ENCODE measurements at places on chromosomes 6 and 20.

GRCh38 chr6:139710556-139710955 is 336.1 kb upstream of the CITED2 start:
- no peak for DNase-seq

- DNase-seq, result no peak
These were observed 10.1 kb upstream of the PRL start for GRCh38 chr6:22306741-22307466.

DNA sequence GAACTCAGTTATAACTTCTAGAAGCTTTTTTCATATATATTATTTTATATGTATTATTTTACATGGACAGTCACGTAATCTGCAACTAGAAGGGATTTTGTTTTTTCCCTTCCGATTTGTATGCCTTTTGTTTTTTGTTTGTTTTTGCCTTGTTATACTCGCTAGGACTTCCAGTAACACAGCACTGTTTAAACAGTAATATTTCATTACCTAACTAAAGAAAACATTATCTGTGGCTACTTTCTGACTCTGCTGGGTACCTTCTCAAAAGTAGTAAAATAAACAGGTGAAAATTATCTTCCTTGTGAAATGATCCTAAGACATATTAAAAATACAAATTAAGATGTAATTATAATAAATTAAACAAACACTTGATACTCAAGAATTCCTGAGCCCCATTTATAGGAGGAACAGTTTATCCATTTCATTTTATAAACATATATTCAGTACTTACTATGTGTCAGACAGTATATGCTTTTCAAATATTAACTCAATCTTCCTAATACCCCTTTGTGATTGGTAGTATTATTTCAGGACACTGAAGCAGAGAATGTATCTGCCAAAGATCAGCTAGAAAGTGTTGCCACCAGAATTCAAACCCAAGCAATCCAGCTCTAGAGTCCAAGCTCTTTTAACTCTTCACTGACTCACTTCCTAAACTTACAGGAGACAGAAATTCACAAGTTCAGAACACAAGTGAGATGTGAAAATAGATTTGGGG is 65.3 kb downstream of the MAP3K5 start:
- no peak for DNase-seq

DNA sequence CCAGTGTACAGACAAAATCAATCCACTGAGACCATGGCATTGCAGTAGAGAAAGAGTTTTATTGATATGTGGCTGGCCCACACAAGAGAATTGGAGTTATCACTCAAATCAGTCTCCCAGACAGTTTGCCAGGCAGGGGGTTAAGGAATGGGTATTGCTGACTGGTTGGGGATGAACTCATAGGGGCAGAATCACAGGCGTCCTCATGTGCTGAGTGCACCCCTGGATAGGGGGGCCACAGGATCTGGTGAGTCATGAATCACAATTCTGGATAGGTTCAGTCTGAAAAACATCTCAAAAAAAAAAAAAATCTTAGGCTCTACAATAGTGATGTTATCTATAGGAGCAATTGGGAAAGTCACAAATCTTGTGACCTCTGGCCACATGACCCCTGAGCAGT is 29.5 kb upstream of the ILRUN start:
- no peak for DNase-seq

DNA sequence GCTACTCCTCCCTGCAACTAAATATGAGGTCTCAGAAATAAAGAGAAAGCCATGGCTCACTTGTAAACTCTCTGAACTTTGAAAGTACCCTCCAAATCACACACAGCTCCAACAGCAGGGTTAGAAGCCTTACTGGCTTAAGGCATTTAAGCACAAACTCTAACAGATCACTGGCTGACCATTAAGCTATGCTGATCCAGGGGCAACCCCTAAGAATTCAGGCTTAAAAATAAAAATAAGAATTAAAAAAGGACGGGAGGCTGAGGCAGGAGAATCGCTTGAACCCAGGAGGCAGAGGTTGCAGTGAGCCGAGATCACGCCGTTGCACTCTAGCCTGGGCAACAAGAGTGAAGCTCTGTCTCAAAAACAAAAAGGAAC is 21.8 kb downstream of the HLA-E start:
- DNase-seq, result no peak

- no peak for DNase-seq
These were observed 315.1 kb downstream of the EPHA7 start for GRCh38 chr6:93104195-93104817.

DNA sequence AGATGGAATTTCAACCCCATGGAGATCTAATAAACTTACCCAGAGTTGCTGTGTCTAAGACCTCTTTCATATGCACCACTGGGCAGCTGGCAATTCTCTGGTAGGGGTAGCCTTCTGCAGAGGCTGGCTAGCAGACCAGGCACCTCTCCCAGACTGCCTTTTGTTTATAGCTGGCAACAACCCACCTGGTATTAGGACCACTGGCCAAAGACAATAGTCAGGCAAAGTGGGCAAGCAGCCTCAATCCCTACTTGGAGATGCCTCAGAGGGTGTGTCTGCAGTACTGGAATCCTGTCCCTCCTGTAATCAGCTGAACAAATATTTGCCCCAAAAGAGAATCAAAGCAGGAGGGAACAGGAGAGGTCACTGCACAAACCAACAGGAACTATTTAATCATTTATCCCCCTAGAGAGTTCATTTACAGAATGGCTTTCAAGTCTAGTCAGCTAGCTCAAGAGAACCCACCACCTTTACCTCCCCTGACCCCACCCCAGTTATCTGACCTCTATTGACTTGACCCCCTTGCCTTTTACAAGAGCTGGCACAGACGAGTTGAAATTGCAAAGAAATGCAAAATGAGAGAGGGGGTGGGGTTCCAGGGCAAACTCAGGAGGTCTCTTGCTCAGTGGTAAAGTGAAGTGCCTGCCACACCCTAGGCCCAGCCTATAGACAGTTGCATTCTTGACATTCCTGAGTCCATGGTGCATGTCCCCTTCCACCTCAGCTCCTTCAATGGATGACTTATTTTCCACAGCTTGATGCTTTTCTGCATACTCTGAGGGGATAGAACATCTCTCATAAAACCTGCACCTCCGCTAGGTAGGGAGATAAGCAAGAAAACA is 2.8 kb downstream of the BCL2L1 start:
- DNase-seq, result no peak

- no peak for DNase-seq
These were observed 57.4 kb upstream of the TTPAL start for GRCh38 chr20:44418069-44418905.

DNA sequence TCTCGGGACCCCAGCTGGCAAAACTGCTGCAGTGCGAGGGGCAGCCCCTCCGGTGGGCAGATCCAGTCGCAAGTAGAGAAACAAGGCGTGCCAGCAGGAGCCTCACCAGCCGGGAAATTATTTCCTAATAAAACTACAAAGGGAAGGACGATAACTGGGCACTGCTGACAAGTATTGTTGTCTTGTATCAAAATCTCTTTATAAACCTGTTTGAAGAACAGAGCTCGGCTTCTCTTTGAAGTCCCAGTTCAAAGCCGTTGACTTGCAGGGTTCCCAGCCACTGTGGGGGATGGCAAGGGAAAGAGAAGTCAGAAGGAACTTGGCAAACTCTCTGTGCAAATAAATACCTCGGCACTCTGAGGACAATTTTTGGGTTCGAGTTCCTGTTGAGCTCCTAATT is 504.5 kb downstream of the CD83 start:
- no peak for DNase-seq

GRCh38 chr20:53826597-53827291 is 233.1 kb upstream of the ZNF217 start:
- no peak for DNase-seq

DNA sequence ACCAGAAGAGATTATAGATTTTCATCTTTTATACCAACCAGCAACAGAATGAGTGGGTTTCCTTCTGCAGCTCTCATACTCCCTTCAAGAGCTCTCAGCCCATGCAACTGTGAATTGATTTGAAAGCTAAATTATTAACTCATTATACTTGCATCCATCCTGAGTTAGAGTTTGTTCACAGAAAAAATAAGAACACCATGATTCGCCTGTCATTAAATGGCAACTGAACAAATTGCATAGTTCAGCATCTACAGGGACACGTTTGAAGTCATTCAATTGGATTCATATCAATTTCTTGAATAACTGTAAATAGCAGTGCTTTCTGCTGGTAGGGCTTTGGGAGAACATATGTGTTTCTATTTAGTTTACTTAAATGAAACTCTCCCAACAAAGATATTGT is 65.7 kb downstream of the NKAIN2 start:
- no peak for DNase-seq

- no peak for DNase-seq
These were observed 70.0 kb downstream of the GFOD1 start for GRCh38 chr6:13417431-13417830.

DNA sequence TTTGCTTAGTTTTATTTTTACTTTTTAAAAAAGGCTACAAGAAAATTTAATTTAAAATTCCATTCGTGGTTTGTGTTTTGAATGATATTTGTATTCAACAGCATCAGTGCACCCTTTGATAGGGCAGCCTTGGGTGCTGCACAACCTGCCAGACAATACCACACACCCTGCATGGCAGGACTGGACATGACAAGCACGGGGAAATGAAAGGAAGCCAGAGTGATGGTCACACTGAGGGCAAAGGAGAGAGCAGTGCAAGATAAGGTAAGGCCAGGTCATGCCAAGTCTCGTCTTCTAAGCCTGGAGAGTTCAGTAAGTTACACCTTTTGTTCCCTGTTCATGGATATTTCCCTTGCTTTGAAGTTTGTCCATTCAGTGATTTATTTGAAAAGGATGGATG is 103.0 kb downstream of the ALDH8A1 start:
- no peak for DNase-seq

- no peak for DNase-seq
These were observed 102.2 kb downstream of the DACT2 start for GRCh38 chr6:168217216-168217879.

- DNase-seq, result peak; percentile 58
These were observed 746 bp downstream of the BACH2 start for GRCh38 chr6:90295854-90296340.

GRCh38 chr6:66558189-66558588 is 851.2 kb upstream of the EYS start:
- no peak for DNase-seq

DNA sequence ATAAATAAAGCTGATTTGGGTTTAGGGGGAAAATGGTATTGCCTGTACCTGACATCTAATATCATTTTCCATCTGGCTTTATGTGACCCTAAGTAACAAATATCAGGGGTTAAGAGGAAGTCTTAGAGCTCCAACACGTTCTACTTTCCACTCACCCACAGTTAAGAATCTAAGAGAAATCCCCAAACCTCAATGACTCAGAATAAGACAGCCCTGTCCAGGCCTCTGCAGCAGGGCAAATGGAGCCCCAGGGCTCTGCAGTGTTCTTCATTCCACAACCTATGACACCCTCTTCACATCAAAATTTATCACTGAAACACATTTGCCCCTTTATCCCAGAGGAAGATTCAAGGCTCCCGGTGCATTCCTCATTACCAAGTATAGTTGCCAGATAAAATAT is 20.3 kb upstream of the TENT5A start:
- no peak for DNase-seq

GRCh38 chr6:44462335-44462734 is 74.8 kb downstream of the CDC5L start:
- no peak for DNase-seq

DNA sequence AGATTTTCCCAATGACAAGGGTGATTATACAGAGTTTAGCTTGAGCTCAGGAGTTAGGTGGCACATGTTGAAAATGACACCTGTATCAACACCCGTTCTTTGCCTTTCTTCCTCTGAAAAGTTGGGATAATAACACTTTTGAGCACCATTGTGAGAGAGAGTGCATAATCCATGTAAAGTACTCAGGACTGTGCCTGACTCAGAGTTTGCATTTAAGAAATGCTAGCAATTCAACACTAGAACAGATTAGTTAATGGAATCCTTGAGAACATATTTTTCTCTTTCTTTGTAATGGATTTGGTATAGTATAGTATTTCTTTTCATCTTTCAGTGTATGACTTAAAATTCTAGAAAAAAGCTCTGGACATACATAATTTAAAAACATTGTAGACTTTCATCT is 449.2 kb downstream of the GJA1 start:
- DNase-seq, result no peak

DNA sequence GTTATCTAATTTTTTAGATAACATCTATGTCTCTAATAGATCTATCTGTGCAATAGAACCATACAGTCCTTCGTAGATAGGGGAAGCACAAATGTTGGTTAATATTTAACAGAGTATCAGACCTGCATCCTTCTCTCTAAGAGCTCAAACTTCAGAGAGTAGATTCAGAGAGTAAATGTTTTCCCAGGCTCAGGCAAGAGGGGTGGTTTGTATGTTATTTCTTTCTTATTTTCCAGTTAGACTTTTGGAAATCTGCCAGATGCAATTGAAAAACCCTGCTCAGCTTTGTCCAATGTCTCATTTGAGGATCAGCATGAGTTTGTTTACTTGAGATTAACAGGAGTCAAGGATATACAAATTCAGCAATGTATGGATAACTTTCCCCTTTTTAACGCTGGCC is 361.9 kb downstream of the BCKDHB start:
- peak; percentile 62 for DNase-seq

DNA sequence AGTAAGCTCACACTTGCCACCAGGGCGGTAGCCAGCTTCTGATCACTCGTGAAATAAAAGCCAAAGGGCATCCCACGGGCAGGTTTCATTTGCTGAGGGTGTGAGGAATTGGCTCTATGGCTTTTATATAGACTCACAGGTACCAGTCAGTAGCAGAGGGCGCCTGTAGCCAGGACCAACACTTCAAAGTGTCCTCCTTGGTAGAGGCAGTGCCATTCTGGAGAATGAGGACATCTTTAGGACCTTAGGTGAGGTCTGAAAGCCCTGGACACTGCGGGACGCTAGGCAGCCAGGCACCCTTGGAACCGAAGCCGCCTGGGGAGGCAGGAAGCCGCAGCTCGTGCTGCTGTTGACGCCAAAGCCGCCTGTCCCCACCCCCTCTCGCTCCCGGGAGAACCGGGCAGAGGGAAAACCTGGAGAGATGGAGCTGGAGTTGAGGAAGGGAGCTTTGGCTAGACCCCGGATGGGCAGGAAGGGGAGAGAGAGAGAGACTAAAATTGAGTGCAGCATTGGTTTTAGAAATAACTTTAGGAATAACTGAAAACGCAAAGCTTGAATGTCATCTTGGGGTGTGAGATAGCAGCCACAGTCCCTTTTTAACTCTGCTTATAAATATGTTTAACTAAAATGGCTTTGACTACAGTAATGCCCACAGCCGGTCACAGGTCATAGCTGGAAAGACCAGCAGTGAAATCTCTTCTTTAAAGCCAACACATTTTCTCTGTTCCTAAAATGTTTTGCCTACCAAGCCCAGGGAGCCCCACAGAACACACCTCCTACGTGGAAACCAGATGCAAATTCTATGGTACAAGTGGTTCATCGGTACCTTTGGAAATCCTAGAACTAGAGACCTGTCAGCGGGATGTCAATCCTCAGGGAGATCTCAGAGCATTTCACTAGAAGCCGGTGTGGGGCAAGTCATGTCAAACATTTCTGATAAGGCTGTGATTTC is 128.5 kb upstream of the CDYL start:
- DNase-seq, result peak; percentile 13

GRCh38 chr20:41247523-41248367 is 69.8 kb downstream of the ZHX3 start:
- no peak for DNase-seq

GRCh38 chr6:32882879-32883250 is 28.9 kb downstream of the PSMB9 start:
- DNase-seq, result no peak

- no peak for DNase-seq
These were observed 137.8 kb downstream of the CENPW start for GRCh38 chr6:126477678-126478077.

- DNase-seq, result peak; percentile 83
These were observed 435.5 kb upstream of the NRSN1 start for GRCh38 chr6:23690453-23691049.

Measured in NCI-H345 (cell line).